ENCODE measurements at places on chromosomes 13 and 19.

DNA sequence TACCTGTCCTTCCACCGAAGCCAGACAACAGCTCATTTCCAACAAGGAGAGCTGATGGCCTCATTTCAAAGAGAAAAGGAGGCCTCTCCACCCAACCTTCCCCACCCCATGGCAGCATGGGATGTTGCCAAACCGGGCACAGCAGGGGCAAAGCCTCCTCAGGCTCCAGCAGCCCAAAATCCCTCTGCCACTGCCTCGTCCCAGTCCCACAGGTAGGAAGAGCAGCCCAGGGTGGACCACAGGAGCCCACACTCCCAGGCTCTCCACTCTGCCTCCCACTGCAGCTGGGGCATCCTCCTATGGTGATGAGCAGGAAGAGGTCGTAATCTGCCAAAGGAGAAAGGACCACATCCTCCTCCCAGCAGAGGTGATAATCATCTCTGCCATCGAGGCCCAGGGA, 50.9 kb downstream of the PEPD start:
- H3K27ac ChIP-seq = no peak overlapping the region
- H3K4me3 ChIP-seq = no peak overlapping the region
- peaks cover 17% of the 10 kb centered on the region for H3K36me3 ChIP-seq
- no peaks in the 10 kb centered on the region for H3K27me3 ChIP-seq
- no peaks in the 10 kb centered on the region for H3K4me1 ChIP-seq
- no peak for DNase-seq

- no peak overlapping the region for H3K4me3 ChIP-seq
- peaks cover under 1% of the 10 kb centered on the region for H3K27me3 ChIP-seq
- no peak for DNase-seq
- no peak overlapping the region for H3K27ac ChIP-seq
- H3K36me3 ChIP-seq = peaks cover 31% of the 10 kb centered on the region
- H3K4me1 ChIP-seq = no peaks in the 10 kb centered on the region
Observed at GRCh38 chr19:57961785-57962184, 12.5 kb downstream of the C19orf18 start.

GRCh38 chr13:26656919-26657318, 99.4 kb downstream of the WASF3 start:
- no peaks in the 10 kb centered on the region for H3K4me1 ChIP-seq
- H3K27me3 ChIP-seq = peaks cover 3% of the 10 kb centered on the region
- no peak for DNase-seq
- H3K36me3 ChIP-seq = no peaks in the 10 kb centered on the region

DNA sequence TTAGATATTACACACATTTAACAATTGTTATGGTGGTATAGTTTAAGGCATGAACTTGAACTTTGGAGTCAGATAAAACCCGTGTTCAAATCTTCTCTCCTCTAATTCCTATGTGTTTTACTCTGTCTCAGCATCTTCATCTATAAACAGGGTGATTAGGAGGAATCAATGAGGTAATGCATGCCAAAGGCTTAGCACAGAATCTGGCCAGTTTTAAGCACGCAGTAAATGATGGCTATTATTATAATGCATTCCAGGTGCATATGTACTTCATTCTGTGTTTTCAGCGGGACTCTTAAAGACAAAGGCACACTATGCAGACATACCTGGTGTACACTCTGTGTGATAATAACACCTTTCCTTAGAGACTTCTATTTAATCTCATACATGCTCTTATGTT, 88.0 kb upstream of the FRY start:
- no peaks in the 10 kb centered on the region for H3K27me3 ChIP-seq
- H3K4me1 ChIP-seq = no peaks in the 10 kb centered on the region
- no peak for DNase-seq
- H3K36me3 ChIP-seq = no peaks in the 10 kb centered on the region

DNA sequence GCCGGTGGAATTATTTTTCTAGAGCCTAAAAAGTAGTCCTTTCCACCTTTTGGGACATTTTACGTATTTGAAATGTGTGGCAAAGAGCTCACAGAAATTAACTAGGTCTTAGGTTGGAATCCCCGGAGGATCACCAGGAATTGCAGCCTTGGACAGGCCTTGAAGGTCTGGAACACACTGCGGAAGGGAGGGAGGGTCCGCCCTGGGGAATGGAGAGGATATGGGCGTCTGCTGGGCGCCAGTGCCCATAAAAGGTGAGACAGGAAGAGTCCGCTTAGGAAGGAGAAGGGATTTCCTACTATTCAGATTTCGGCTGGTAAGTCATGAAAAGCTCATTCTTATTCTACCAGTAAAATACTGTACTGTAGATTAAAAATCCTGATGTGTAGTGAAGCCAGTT, 111.9 kb downstream of the COL4A2 start:
- no peak for DNase-seq
- no peak overlapping the region for H3K27ac ChIP-seq
- no peaks in the 10 kb centered on the region for H3K36me3 ChIP-seq
- H3K4me1 ChIP-seq = no peaks in the 10 kb centered on the region
- H3K4me3 ChIP-seq = no peak overlapping the region
- peaks cover 53% of the 10 kb centered on the region for H3K27me3 ChIP-seq

Measured in activated B cell treated with CpG ODN at 0.5 μM for 24 hours (primary cell).